ENCODE measurements at places on chromosomes 7 and 10.
A peak's percentile ranks its signal among the peaks of the same experiment; 100 is the strongest.

- DNase-seq: no peak
- no peak overlapping the region for H3K27ac ChIP-seq
- no peak overlapping the region for H3K4me3 ChIP-seq
Observed at GRCh38 chr10:69516796-69517195, 56.4 kb downstream of the NEUROG3 start.

- no peaks in the 10 kb centered on the region for H3K36me3 ChIP-seq
- H3K4me3 ChIP-seq: no peak overlapping the region
- no peaks in the 10 kb centered on the region for H3K4me1 ChIP-seq
- DNase-seq: no peak
Observed at GRCh38 chr7:20350996-20351692, 20.4 kb downstream of the ITGB8 start.

- peak overlapping the region; percentile 84 for H3K4me3 ChIP-seq
- no peak for DNase-seq
- peaks cover 10% of the 10 kb centered on the region for H3K4me1 ChIP-seq
- no peaks in the 10 kb centered on the region for H3K36me3 ChIP-seq
- no peak overlapping the region for H3K27ac ChIP-seq
Observed at GRCh38 chr10:31033147-31033546, 1.5 kb upstream of the ZNF438 start.

DNA sequence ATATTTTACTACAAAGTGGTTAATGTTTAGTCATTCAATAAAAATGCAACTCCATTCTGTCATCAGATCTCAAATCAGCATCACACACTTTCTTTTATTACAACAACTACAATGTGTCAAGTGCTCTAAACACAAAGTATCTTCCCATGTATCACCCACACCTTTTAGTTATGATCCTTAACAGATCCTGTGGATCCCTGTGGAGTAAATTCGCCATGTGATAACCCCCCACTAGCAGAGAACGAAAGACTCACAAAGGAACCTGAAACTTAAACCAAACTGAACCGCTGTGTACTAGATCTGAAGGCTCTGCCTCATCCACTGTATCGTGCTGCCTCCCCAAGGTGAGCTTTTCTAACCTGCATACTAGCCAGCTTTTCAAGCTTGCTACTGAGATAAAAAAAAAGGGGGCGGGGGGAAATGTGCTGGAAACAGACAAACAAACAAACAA lies 1.7 kb downstream of the DPY19L1 start:
- DNase-seq: peak; percentile 47
- peak overlapping the region; percentile 23 for H3K27ac ChIP-seq
- peaks cover 2% of the 10 kb centered on the region for H3K36me3 ChIP-seq
- peak overlapping the region; percentile 93 for H3K4me3 ChIP-seq
- peaks cover 24% of the 10 kb centered on the region for H3K4me1 ChIP-seq
- peaks cover 5% of the 10 kb centered on the region for H3K27me3 ChIP-seq

DNA sequence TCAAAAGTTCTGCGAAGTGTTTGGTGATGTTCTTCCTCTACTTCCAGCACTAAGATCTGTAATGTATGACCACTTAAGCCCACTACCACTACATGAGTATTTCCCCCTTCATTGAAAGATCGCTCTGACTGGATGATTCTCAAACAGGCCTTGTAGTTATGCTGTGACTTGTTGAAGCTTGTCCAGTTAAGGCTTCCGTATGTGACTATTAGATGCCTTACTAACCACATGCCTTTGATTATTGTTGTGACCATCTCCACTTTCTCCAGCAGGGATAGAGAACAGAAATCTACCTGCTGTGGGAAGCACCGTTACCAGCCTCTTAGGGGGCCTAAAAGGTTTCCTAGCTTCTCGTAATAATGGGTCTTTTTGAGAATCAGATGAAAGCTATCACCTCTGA lies 81.1 kb downstream of the NOC3L start:
- peaks cover 32% of the 10 kb centered on the region for H3K27me3 ChIP-seq
- H3K36me3 ChIP-seq: no peaks in the 10 kb centered on the region
- DNase-seq: no peak
- H3K4me1 ChIP-seq: peaks cover 5% of the 10 kb centered on the region
- no peak overlapping the region for H3K4me3 ChIP-seq

GRCh38 chr7:112271162-112271561 lies 64.7 kb downstream of the ZNF277 start:
- H3K4me1 ChIP-seq: peaks cover 9% of the 10 kb centered on the region
- no peaks in the 10 kb centered on the region for H3K27me3 ChIP-seq
- no peaks in the 10 kb centered on the region for H3K36me3 ChIP-seq
- no peak overlapping the region for H3K4me3 ChIP-seq
- H3K27ac ChIP-seq: no peak overlapping the region
- DNase-seq: no peak

GRCh38 chr10:42941790-42942189 lies 135.1 kb upstream of the RET start:
- DNase-seq: no peak
- peaks cover 2% of the 10 kb centered on the region for H3K27me3 ChIP-seq
- H3K4me1 ChIP-seq: no peaks in the 10 kb centered on the region
- no peak overlapping the region for H3K4me3 ChIP-seq

GRCh38 chr7:209416-209815 lies 17.0 kb downstream of the FAM20C start:
- H3K36me3 ChIP-seq: no peaks in the 10 kb centered on the region
- H3K27me3 ChIP-seq: no peaks in the 10 kb centered on the region
- DNase-seq: no peak
- no peak overlapping the region for H3K4me3 ChIP-seq
- H3K4me1 ChIP-seq: no peaks in the 10 kb centered on the region

- DNase-seq: no peak
- H3K27me3 ChIP-seq: peaks cover 24% of the 10 kb centered on the region
- H3K4me1 ChIP-seq: no peaks in the 10 kb centered on the region
Observed at GRCh38 chr7:138974103-138974502, 7.1 kb downstream of the KIAA1549 start.

Data from activated CD8-positive, alpha-beta T cell treated with anti-CD3 and anti-CD28 coated beads, Interleukin-2, amount 10 ng/mL, durations not matched to agents 7 days and 5 days (primary cell).